Suppressor macrophage treated with lipopolysaccharide for 1 hour (primary cell): ENCODE measurements at places on chromosomes 7 and 10.
A peak's percentile ranks its signal among the peaks of the same experiment; 100 is the strongest.

GRCh38 chr10:131700032-131700431, 200.8 kb upstream of the PPP2R2D start:
- no peak for DNase-seq

DNA sequence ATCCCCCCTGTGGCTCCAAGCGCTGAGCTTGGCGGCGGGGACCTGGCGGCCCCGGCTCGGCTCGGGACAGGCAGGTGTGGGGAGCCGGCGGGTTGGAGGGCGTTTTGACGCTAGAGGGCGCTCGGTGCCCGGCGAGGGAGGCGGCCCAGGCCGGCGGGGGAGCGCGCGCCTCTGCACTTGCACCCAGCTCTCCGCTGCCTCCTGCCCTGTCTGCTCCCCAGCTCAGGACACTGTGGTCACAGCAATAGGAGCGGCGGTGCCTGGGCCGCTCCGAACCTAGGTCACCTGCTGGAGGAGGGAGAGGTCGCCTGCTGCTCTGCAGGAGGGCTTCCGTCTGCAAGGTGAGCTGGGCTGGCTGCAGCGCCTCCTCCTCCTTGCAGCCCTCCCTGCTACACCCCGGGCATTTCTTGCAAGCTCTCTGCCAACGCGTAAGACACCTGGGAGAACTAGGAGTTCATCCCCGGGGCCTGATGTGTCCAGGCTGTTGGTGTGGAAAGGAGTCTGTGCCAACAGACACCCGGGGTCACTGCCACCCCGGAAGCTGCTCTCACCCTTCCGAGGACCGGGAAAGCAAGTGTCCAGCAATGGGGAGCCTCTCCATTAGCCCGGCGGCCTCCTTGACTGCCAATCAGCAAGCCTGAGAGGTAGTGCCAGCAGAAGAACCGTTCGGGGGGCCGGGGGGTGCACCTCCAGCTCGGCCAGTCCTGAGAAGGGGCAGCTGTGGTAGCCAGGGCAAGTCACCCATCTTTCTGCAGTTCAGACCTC, 620.4 kb downstream of the GALNT17 start:
- peak; percentile 27 for DNase-seq

DNA sequence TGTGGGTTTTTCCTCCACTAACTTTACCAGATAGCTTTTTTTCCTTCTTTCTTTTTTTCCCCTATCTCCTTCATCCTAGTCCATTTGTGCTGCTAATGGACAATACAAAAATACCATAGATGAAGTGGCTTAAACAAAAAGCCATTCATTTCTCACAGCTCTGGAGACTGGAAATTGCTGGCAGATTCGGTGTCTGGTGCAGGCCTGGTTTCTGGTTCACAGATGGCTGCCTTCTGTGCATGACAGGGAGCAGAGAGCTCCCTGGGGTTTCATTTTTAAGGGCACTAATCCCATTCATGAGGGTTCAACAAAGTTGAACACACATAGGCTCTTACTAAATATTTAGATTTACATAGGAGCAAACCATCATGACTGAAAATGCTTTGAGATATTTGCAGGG, 467.4 kb downstream of the TYW1 start:
- no peak for DNase-seq

GRCh38 chr10:21056461-21056860, 159.3 kb upstream of the NEBL start:
- no peak for DNase-seq

DNA sequence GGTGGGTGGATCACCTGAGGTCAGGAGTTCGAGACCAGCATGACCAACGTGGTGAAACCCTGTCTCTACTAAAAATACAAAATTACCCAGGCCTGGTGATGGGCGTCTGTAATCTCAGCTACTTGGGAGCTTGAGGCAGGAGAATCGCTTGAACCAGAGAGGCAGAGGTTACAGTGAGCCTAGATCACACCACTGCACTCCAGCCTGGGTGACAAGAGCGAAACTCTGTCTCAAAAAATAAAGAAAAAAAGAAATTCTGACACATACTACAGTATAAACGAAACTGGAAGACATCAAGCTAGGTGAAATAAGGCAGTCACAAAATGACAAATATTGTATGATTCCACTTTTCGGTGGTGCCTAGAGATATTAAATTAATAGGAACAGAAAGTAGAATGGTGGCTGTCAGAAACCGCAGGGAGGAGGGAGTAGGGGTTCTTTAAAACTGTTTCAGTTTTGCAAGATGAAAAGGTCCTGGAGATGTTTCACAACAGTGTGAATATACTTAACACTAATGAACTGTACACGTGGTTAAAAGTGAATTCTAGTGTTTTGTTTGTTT, 23.2 kb downstream of the PILRA start:
- DNase-seq: peak; percentile 91

- DNase-seq: no peak
These were observed 104.5 kb upstream of the PCLO start for GRCh38 chr7:83267141-83267631.

- DNase-seq: peak; percentile 96
These were observed 605 bp upstream of the NFKB2 start for GRCh38 chr10:102394801-102395399.

DNA sequence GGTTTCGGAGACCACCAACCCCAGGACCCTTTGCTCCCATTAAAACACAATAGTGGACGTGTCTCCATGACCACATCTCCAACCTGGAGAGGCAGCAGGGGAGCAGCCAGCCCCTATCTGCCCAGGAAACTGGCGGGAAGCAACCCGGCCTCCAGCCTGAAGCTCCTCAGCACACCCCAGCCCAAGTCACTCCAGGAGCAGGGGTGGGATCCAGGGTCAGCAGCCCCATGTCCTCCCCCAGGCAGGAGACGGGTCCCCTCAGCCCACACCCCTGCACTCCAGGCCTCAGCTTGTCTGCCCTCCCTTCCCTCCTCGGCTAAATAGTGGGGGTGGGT, 601 bp downstream of the ADAM8 start:
- no peak for DNase-seq

DNA sequence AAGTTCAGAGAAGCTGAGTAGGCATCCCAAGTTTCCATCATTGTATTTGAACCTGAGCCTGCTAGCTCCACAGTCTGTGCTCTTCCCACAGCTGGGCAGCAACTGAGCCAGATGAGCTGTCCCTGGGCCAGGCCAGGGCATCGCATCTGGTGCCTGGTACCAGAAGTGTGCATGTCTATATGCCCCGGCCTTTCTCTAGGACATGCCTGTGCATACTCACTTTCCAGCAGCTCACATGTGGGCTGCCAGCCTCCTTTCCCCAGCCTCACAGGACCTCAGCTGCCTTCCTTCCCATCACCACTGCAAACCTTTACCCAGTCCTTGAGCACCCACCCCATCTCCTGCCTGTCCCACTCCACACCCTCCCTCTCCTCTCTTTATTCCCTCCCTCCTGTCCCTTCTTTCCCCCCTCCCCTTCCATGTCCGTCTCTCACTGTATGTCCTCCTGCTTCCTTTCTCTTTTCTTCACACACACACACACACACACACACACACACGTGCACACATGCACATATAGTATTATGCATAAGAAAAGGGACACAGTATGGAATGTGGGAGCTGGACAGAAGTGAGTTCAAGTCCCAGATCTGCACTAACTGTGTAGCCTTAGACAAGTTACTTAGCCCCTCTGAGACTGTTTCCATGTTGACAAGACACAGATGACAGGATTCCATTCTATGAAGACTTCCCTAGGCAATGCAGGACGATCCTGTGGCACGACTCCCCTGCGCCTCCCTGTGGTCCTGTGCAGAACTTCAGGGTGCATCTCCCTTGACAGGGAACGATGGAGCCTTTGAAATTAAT, 10.9 kb downstream of the CDHR1 start:
- peak; percentile 66 for DNase-seq

DNA sequence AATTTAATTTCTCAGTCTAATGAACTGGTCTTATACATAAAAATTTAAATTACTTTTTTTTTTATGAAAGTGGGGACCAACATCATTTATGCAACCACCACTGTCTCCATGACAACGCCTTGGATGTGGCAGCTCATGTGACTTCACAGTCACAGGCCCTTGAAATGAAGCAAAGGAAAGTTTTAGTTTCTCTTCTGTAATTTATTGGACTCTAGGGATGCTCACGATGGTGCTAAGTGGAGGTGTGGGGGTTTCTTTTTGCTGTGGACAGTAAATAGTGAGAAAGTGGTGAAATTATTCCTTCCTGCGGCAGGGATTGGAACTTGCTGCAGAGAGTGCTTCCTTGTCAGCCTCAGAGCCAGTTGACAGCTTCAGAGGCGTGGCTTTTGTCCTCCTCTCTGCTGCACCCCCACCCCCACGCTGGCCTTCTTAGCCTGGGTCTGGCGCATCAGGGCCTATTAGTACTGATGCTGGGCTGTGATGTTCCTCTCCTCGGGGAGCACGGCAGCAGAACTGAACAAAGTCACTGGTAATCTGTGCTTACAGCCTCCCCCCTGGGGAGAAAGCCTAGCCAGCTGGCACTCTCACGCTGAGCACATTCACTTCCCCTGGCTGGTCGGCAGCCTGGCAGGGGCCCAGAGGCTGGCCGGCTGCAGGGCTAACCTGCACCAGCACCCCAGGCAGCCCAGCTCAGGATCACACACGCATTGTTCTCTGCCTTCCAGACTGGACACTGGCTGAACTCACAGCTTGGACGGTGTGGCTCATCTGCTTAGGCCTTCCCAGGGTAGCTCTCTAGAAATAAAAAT, 517.5 kb upstream of the GALNT17 start:
- DNase-seq: no peak

GRCh38 chr10:44552726-44553125, 167.8 kb upstream of the CXCL12 start:
- no peak for DNase-seq

- DNase-seq: peak; percentile 38
These were observed 20.1 kb downstream of the P4HA1 start for GRCh38 chr10:73076360-73077183.

GRCh38 chr7:42940985-42941847, 9.0 kb downstream of the MRPL32 start:
- DNase-seq: peak; percentile 81

DNA sequence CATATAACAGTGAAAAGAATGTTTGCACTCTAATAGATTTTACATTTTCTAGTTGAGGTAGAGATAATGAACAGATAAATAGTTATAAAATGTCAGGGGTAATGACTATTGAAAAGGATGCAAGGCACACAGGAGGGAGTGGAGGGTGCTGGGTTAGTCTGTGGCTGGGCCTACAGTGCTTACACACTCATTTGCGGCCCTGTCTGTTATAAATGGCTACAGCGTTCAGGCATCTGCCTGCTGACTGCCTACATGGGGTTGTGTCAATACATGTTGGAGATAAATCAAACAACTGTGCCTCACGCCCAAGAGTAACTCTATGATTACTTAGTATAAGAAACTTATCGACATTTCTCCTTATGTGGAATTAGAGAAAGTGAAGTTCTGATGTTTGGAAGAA, 313.3 kb downstream of the ACTR3B start:
- no peak for DNase-seq

GRCh38 chr10:43070121-43071085, 6.5 kb upstream of the RET start:
- DNase-seq: no peak

GRCh38 chr10:94613-95012, 40.6 kb upstream of the ZMYND11 start:
- DNase-seq: no peak

DNA sequence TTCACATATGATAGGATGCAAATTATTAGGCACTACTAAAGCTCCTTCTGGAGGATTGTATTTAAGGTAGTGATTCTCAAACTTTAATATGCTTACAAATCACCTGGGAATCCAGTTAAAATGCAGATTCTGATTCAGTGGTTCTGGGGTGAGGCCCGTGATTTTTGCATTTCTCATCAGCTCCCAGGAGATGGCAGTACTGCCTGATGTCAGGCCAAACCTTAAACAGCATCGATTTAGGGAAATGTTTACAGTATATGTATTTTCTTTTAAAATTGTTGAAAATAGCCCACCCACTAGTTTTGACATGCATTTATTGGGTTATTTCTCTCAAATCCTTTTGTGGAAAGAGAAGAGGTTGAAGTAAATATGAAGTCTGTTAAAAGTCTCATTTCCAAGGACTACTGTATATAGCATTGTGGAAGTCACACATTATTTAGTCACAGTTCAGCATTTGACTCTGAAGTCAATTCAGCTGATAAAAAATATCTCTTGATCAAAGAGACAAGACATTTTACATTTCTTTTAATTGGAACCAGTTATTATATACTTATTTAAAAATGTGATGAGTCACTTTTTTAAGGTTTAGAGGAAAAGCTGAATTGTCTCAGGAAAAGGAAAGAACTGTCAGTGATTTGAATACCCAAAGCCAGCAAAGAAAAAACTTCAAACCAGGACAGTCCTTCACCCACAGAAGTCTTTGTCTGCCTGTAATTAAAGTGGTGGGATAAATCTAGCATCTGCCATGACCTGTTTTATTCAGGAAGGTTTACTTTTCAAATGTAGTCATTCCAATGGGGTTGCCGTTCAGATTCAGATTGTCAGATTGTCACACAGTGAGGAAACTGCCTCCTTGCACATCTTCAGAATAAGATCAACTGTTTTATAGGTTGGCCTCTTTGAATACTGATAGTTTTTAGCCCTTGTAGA, 21.1 kb upstream of the HBP1 start:
- DNase-seq: peak; percentile 63

- no peak for DNase-seq
These were observed 1.7 kb upstream of the HOXA13 start for GRCh38 chr7:27201580-27202017.

DNA sequence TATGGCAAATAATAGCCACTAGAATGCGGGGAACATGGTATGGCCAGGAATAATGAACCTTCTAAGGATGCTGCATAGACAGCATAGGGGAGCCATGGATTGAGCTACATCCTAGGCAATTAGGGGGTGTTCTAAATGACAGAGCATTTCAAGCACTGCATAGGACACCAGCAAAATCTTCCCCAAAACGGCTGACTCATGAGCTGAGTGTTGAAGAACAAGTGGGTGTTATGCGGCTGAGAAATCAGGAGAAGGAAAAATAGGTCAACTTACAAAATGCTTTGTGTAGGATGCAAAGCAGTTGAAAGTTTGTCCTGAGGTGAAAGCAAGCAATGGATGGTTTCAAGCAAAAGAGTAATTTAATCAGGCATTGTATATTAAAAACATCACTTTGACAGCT, 1023.5 kb upstream of the C7orf33 start:
- no peak for DNase-seq

DNA sequence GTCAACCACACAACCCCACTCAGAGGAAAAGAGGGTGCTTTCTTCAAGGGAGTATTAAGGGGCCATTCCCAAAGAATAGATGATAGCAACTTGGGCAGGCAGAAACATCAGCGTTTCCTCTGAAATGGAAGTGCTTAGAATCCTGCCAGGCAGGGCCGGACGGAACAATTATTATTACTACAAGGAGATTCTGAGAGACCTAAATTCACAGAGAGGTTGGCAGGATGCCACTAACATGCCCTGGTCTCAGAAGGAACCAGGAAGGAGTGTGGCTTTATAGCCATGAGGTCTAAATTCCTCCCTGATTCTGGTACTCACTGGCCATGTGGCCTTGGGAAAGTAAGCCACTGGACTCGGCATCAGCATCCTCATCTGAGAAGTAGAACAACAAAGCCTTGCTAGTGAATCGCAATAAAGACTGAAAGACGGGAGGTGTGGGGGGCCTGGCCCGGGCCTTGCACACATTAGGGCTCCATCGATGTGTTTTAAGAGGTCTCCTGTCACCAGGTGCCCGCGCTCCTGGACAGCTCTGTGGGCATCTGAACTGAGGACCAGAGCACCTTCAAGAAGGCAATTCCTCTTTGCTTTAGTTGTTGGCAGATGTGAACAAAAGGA, 131.5 kb downstream of the OAT start:
- DNase-seq: no peak

GRCh38 chr7:23931633-23932032, 221.6 kb downstream of the STK31 start:
- DNase-seq: no peak
